ENCODE measurements at places on chromosomes 16 and 17.

- DNase-seq = no peak
Measured at GRCh38 chr16:8849411-8850011, 19.3 kb downstream of the CARHSP1 start.

- no peak for DNase-seq
Measured at GRCh38 chr17:21678393-21679081, 13.8 kb upstream of the KCNJ18 start.

DNA sequence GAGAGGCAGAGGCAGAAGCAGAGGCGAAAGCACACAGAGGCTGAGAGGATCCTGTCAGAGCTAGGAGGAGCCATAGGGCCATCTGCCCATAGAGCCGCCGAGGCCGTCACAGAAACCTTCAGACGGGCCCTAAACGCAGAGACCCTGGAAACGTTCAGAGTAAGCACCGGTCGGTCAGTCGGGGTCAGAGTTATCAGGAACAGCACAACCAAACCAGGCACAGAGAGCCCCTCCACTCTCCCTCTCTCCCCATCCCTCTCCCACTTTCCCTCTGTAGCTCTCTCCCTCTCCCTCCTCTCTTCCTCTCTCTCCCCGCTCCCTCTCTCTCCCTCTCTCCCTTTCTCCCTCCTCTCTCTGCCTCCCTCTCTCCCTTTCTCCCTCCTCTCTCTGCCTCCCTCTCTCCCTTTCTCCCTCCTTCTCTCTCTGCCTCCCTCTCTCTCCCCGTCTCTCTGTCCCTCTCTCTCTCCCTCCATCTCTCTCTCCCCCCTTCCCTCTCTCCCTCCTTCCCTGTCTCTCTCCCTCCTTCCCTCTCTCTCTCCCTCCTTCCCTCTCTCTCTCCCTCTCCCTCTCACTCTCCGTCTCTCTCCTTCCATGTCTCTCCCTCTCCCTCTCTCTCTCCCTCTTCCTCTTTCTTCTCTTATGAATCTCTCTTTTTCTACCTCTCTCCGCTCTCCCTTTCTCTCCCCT lies 138.9 kb downstream of the C16orf95 start:
- DNase-seq = no peak

GRCh38 chr16:3183445-3184139 lies 4.4 kb upstream of the OR1F1 start:
- DNase-seq = no peak

DNA sequence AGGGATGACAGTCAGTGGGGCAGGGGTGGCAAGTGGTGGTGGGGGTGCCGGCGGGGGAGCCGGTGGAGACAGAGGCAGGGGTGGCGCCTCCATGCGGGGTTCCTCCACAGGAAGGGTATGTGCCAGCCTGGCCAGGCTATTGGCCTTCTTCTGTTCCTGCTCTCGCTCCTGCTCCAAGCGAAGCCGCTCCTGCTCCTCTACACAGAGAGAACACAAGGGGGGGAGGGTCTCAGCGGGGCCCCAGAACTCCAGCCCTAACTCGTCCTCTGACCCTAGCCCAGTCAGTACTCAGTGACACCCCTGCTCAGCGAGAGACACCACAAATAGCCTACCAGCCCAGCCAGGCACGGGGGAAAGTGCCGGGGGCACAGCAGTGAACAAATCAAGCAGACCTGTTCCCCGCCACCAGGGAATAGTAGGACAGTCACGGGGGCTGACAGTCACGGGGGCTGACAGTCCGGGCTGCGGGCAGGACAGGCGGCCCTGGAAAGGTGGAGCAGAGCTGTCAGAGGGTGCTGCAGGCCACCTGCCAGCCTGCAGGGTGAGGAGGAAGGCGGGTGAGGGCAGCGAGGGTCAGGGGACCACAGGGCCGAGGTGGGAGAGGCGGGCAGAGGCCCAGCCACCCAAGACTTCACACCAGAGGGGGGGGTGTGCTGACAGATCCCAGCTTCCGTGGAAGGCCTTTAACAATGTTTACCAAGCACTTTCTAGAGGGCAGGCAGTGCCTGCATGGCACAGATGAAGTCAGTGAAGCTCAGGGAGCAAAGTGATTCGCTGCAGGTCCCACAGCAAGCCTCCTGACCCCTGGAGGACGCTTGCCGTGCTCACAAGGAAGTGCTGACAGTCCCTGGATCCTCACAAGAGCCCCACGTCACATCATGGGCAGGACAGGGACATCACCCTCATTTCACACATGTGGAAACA lies 5.3 kb downstream of the MNT start:
- no peak for DNase-seq

- DNase-seq = no peak
Measured at GRCh38 chr17:43644081-43644480, 17.6 kb downstream of the MEOX1 start.

GRCh38 chr17:82153745-82154375 lies 55.8 kb upstream of the FASN start:
- peak; percentile 67 for DNase-seq

- DNase-seq = no peak
Measured at GRCh38 chr16:87951552-87952538, 611 bp downstream of the BANP start.

DNA sequence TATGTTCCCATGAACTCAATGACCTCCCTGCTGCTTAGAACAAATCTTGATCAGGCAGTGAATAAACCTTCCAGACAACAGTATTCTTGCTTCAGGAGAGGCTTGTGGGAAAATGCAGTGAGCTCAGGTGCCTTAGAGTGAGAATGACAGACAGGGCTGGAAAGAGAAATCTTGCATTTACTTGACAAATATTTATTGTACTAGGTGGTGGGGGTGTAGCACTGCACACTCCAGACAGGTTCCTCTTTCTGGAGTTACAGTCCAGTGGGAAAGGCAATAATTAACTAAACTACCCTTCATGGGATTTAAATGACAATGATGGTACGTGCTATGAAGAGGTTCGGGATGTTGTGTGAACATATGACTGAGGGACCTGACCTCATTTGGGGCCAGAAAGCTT lies 182.9 kb downstream of the SHISA9 start:
- no peak for DNase-seq

- DNase-seq = no peak
Measured at GRCh38 chr17:17172990-17173389, 33.1 kb downstream of the PLD6 start.

GRCh38 chr16:20181416-20181815 lies 107.7 kb upstream of the GPR139 start:
- no peak for DNase-seq

DNA sequence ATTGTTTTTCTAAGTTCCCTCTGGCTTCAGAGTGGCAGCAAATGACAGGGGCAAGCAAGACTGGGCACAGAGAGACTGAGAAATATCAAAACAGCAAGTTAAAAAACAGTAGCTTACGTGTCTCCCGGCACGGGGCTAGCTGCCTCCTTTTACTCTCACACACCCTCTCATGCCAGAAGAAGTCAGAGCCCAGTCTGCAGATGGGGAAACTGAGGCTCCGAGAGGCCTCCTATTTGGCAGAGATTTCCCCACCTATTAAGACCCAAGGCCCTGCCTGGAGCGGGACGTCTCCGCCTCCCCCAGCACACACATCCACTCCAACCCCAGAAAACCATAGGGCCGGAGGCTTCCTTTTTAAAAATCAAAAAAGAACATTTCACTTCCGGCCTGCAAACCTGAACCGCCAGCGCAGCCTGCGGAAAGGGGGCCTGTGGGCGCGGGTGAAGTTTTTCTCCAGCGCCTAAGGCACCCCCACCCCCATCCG lies 832 bp downstream of the CARHSP1 start:
- DNase-seq = no peak

GRCh38 chr16:10616419-10616755 lies 36.0 kb upstream of the EMP2 start:
- DNase-seq = no peak

DNA sequence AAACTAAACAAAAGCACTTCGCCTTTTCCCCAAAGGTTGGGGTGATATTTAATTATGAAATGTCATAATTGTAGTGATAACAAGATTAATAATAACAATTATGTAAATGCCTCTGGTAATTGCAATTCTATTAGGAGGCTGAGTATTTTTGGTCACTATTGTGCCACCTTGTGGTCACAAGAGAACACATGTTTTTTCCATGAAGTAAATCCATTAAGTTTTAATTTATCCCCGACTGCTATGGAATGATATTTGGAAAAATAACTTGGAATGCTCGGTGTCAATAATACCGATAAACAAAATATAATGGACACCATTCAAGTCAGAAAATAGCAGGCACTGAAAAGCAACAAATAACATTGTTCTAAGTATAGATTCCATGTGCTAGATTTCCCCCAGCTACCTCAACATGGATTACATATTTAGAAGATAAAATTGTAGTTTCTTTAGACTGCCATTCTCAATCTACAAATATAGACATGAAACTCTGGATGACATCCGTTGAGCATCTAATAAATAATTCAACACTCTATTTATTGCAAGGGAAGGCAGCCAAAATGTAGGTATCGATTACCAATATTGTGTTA lies 25.0 kb upstream of the KCNJ2 start:
- no peak for DNase-seq

DNA sequence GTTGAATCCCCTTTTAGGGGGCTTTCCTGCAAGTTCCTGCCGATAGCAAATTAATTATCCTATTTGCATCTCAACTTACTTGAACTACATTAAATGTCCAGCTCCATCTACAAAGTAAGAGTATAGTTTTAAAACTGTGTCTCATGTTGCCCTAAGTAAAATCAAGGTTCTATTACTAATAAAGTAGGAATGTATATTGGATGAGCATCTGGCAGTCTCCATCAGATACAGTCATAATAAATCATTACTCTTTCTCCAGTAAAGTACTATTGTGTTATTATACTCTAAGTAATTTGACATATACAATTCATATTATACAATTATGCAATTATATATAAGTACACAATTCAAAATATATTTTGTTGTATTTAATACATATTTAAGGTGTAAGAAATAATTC lies 249.3 kb downstream of the CEP112 start:
- no peak for DNase-seq

DNA sequence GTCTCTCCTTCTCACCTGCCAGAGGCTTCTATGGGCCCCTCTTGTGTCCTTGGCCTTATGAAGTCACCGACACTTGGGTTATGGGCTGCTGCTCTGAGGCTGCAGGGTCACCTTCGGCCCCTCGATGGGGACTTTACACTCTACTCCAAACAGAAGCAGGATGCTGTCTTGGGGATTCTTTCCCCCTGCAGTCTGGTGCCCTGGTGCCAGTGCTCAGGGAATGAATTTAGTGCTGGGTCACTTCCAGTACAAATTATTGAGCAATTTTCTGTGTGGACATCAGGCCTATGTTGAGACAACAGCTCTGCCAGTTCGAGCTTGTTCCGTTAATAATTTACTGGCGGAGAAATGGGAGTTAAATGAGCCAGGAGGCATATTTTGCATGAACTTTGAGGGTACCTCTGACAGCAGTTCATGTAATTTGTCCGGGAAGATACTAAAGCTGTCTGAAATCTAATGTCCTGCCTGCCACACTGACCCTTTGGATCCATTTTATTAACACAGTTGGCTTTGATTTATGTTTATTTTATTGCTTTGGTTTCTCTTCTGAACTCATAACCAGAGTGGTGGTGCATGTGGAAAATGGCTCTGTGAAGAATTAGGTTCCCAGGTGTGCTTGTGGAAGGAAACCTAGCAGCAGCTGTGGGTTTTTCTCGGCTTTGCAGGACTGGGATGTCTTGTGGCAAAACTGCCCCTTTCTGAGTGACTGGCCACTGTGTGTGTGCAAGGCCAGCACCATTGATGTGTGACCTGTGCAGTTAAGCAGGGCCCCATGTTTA lies 34.1 kb upstream of the DHX8 start:
- no peak for DNase-seq

DNA sequence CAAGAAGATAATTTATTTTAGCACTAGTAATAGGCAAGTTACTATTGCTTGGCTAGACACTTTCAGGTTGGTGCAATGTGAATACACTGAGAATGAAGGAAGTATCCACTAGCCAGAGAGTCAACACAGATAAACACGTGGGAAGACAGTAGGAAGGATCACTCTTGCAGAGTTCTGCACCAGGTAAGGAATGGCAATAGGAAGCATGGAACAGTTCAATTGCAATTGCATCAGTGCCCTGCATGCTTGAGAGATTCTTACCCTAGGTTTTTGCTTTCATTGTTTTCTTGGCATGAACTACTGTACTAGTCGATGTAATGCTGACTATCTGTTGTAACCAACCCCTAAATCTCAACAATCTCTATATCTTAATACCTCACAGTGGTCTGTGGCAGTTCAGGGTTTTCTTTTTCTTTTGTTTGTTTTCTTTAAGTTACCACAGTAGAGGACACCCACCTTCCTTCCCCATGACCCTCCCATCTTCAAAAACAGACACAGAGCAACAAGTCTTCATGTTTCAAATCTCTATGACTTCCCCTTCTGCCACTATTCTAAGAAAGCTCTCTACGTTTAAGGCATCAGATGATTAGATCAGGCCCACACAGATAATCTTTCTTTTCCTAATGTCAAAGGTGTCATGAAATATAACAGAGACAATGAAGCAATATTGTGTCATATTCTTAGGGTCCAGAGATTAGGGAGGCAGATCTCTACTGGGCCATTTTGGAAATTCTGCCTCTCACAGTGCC lies 18.1 kb upstream of the ABCA8 start:
- DNase-seq = no peak

DNA sequence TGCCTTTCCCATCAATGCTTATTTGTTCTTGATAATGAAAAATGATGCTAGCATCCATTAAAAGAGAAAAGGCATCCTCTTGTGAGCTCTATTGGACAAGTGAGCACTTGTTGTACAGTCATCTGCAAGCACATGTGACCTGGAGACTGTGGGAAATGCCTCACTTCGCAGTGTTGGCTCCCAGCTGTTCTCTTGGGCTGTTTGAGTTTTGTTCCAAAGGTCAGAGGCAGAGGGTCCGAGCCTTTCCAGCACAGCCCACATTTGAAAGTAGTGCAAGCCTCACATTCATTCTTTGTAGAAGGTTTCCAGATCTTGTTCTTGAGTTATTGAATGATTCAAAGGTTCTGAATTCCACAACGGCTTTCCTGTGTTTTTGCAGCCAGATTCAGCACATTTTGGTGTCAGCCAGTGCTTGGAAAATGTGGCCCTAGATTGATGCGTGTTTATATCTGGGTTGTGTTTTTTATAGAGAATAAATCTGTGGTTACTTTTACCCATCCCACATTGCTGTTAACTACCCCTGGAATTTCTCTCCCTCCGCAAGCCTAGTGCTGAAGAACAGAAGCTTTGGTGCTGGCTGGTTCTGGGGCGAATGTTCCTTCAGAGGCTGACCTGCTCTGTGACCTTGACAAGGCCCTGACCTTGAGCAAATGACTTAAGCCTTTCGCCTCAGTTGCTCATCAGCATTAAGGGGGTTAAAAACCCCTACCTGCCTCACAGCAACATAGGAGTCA lies 49.8 kb downstream of the CDH1 start:
- no peak for DNase-seq

DNA sequence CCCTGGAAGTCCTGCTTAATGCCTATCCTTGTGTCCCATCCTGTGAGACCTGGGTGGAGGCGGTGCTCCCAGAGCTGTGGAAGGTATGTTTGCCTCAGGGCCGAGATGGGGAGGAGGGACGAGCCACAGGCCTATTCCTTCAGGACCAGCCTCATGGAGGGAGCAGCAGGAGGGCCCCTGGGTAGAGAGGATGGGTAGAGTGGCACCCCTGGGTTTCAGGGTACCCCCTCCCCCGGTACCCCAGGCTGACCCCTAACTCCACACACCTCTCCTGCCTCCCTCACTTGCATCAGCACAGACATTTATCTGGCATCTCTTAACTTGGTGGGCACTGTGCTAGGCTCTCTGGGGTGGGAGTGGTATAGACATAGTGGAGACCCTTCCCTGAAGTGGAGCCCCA lies 7.1 kb downstream of the ASB16 start:
- no peak for DNase-seq
